ENCODE measurements at places on chromosomes 16 and 17.

GRCh38 chr17:64423881-64424280, 25.0 kb upstream of the MILR1 start:
- no peak for DNase-seq

DNA sequence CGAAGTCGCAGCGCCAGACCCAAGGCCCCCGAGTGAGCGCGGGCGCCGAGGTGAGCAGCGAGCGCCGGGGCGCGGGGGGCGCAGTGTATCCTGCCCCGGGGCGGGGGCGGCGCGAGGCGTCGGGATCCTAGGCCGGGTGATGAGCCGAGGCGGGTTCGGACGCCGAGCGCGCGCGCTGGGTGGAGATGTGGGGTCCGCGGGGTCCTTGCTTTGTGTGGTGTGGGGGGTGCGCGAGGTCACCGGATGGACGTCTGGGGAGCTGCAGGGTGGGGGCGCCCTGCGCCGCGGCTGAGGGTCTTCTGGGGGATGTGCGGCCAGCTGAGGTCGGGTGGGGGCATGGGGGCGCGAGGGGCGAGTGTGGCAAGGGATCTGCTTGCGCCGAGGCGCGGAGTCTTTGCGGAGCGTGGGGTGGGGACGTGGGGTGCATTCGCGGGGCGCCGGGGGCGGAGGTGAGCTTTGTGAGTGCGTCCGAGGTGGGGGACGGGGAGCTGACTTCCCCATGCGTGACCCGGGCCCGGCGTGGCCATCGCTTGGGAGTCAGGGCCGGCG, 560 bp downstream of the RAI1 start:
- DNase-seq, result no peak

GRCh38 chr17:34582185-34582900, 3.0 kb downstream of the TMEM132E start:
- DNase-seq, result peak; percentile 39

DNA sequence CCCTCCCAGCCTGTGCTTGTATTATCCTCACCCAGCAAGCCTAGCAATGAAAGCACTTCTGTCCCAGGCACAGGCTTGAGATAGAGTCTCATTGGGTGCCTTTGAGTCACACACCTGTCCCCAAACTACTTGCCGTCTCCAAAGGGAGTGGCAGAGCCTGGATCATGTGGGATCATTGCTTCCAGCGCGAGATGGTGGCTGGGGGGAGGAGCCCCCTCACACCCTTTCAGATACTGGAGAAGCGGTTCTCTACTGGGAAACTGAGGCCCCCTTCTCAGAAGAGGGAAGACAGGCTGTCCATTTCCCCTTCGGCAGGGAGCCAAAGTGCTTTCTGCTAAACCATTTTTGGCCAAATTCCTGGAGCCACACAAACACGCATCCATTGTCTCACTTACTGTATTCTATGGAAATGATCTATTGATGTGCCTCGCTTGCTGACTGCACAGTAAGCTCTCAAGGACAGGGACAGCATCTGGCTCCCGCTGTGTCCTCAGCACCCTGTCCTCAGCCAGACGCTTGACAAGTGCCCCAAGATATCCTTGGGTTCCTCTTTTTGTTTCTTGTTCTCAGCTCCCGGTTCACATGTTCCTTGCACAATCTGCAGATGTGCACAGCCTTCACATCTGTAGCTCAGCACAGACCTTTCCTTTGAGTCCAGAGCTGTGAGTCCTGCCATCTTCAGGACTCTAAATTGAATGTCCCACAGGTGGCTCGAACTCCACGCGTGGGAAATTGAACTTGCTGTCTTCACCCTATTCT, 26.0 kb upstream of the DLX3 start:
- no peak for DNase-seq

- no peak for DNase-seq
Observed at GRCh38 chr17:60167065-60167741, 17.4 kb downstream of the CA4 start.
